Ovary (tissue), 10 donors: ENCODE measurements at places on chromosomes 7 and 10. TPM values are rescaled to one million over a fixed set of nuclear protein-coding genes. Genes with fewer than 3 reads are reported as not detected.

DNA sequence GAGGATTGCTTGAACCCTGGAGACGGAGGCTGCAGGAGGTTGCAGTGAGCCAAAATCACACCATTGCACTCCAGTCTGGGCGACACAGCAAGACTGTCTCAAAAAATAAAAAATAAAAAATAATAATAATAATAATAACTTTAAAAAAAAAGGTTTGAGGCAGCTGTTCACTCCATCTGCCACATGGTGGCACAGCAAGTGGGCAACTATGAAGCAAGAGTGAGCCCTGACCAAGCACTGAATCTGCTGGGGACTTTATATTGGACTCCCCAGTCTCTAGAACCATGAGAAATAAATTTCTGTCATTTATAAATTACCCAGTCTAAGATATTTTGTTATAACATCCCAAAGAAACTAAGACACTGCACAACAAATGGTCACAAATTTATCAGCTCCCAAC lies 14.6 kb upstream of the BRI3 start:
- DNase-seq = no peak

DNA sequence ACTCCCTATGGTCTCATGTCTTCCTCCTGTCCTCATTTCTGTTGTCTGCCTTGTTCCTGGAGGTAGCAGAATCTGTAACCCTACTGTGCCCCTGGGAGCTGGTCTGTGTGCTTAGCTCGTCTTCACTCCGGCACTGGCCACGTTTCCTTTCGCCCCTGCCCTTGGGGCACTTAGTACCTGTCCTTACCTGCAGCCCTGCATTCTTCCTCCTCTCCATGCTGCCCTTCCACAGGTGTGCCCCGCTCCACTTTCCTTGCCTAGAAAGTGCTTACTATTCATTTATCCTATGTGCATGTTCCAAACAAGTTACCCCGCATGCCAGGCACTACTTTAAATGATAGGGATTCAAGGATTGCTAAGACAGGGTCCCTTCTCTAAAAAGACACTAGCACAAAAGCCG lies 199.9 kb upstream of the ZMIZ1 start:
- DNase-seq = no peak

DNA sequence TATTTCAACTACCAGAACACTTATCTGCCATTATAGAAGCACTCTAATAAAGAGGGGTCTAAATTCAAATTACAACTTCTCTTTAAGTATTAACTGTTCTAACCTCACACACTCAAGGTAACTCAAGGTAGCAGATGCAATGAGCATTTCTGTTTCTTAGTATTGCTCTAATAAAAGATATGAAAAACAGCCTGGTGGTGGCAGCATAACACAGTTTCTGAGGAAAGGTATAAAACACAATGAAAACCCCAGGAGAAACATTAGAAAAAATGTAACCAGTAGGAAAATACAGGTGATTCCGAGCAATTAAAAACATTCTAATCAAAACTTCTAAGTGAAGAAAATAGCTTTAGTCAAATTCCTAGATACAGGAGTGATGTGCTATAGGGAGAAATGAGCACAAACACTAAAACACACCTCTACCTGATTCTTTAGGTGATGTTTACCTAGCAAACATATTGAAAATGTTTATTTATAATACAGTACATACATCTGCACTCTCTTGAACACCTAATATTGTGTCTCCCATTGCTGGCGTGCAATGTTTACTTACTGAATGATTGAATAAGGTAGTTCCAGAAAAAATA lies 3.5 kb downstream of the MKRN1 start:
- DNase-seq = no peak

- DNase-seq = peak; percentile 65
These were observed 22.7 kb downstream of the FAM53B start for GRCh38 chr10:124721330-124722045.

- DNase-seq = no peak
These were observed 9.1 kb upstream of the PRKAR2B start for GRCh38 chr7:107035446-107035845.

DNA sequence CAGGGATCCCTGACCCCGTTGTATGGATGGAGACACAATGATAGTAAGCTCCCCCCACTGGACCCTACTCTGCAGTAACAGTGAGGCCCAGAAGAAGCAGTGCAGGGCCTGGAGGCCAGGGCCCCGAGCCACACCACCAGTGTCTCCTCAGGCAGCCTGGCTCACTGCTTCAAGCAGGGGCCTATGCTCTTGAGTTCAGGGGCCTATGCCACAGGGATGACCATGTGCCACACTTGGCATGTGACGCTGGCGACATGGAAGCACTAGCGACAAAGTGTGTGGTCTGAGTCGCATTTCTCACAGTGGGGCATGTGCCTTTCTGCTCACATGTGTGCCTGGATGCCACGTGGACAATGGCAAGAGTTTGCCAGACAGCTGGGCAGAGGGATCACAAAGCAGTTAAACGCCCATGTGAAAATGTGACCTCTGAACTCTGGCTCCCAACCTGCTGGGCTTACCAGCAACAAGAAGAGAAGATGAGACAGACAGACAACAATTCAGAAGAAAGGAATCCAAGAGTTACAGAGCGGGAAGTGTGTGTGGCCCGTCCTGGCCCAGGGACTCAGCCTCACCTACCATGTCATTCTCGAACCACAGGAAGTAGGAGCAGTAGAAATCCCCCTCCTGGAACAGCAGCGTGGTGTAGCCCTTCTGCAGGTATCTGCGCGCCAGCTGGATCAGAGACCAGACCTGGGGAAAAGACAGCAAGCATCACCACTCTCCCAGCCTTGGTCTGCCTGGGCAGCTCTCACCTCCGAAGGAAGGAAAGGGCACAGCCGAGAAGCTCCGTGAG lies 4.7 kb upstream of the PYROXD2 start:
- no peak for DNase-seq

GRCh38 chr7:108402865-108403264 lies 53.4 kb downstream of the NRCAM start:
- DNase-seq = no peak

DNA sequence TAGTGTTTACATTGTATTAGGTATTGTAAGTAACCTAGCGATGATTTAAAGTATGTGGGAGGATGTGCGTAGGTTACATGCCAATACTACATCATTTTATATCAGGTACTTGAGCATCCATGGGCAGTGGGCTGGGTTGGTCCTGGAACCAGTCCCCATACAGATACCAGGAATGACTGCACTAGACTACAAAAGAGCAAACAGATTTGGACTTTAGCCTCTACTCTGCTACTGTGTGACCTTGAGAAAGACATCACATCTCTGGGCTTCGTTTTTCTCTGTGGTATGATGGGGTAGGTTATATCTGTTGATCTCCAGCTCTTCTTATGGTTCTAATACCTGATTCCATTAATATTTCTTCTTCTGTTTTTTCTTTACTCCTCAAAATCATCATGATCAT lies 412.5 kb upstream of the LRGUK start:
- no peak for DNase-seq

DNA sequence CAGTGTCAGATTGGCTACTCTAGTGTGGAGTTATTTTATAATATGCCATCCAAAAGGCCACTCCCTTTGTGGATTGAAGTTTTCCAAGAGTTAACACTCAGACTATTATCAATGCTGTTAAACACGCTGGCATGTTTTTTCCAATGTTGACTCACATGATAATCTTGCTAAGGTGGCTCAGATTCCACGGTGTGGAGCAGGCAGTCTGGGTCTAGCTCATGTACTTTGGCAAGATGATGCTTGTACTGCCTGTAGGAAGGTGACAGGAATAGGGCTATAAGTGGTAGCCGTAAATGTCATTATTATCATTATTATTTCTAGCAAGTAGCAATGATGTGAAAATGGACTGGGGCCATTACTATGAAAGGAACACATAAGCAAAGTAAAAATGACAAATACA lies 79.4 kb upstream of the TBX20 start:
- DNase-seq = no peak

DNA sequence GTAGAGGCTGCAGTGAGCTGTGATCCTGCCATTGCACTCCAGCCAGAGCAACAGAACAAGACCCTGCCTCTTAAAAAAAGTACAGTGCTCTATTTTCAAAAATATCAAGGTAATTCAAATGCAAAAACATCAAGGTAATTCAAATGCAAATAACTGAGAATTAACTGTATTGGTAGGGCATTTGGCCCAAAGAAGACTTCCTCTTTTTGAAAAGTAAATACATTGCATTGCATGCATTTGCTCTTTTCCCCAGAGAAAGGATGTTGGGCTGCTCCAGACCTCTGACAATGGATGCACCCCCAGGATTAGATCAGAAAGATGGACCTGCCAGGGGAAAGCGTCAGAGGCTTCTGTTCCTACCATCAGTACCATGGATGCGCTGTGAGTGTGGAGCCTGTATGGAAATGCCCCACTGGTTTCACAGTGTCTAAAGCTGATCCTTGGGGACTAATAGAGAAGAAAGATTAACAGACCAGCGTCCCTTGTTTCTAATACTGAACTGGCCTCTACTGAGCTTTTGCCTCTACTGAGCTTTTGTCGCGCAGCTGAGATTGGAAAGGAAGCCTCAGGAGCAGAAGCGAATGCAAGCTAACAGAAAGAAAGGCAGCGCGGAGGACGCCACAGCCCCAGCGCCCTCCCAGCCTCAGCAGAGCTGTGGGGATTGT lies 93.5 kb upstream of the LYZL2 start:
- no peak for DNase-seq

GRCh38 chr10:89613582-89613981 lies 31.5 kb downstream of the PANK1 start:
- no peak for DNase-seq

AVPI1 gene
- polyA plus RNA-seq = 20.8 TPM

OR2A5 gene
- not detected for polyA plus RNA-seq

MBL2 gene
- not detected for polyA plus RNA-seq

ZNF727 gene
- 2.8 TPM for polyA plus RNA-seq

NEURL1 gene
- 0.28 TPM for polyA plus RNA-seq

TBRG4 gene
- polyA plus RNA-seq = 34.0 TPM
